Left colon (tissue), 2 donors: ENCODE measurements at places on chromosomes 5 and 9.

GRCh38 chr5:14228219-14228618 is 85.1 kb downstream of the TRIO start:
- DNase-seq, result no peak

- no peak for DNase-seq
Observed at GRCh38 chr9:2601785-2602378, 19.7 kb upstream of the VLDLR start.

GRCh38 chr5:15806613-15807012 is 306.6 kb downstream of the FBXL7 start:
- no peak for DNase-seq

DNA sequence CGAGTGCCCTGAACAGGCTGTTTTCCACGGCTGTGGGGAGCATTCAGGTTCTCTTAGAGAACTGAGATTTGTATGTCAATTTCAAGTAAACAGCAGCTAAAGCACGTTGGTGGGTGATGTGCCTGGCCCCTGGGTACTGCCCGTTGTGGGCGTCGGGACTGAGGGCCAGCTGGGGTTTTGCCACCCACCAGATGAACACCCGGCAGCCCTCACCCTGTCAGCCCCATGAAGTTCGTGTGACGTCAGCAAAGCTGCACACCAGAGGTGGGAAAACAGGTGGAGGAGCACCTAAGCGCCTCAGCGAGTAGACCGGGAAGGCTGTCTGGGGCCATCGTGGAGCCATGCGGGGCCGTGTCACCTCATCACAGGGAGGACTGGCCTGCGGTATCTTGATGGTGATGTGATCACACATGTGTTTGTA is 9.2 kb downstream of the CEP72 start:
- no peak for DNase-seq

DNA sequence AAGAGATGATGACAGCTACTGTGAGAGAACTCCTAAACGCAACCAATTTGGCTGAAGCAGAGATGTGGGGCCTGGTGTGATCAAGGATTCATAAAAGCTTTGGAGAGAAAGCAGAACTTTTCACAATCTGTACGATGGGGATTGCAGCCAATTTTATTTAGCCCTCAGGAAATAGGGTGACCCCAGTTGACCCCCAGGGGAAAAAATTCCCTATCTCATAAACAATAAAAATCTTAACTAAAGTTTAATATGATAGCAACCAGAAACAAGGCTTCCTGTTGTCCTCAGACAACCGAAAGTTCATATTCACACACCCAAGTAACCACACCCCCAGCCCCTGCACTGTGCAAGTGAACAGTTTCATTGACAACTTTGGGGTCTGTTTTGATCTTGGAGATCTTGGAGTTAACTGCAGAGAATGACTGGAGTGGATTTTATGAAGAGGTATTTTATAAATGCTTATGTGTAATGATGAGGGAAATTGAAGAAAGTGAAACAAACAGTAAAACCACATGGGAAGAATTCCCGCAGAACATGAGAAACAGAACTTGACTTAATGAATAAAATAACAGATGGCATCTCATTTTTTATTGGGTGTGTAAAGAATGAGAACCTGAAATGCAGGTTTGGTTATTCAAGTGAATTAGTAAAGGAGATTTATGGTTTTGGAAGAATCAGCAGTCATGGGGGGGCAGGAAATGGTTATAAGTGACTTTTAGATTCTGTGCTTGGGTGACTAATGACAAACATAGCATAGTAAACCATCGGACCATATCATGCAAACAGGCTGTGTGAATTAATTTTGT is 94.5 kb downstream of the PDE4D start:
- peak; percentile 35 for DNase-seq

- no peak for DNase-seq
Observed at GRCh38 chr9:90517103-90517502, 125.5 kb downstream of the DIRAS2 start.

- DNase-seq, result peak; percentile 72
Observed at GRCh38 chr5:139660923-139661814, 13.0 kb downstream of the CXXC5 start.

DNA sequence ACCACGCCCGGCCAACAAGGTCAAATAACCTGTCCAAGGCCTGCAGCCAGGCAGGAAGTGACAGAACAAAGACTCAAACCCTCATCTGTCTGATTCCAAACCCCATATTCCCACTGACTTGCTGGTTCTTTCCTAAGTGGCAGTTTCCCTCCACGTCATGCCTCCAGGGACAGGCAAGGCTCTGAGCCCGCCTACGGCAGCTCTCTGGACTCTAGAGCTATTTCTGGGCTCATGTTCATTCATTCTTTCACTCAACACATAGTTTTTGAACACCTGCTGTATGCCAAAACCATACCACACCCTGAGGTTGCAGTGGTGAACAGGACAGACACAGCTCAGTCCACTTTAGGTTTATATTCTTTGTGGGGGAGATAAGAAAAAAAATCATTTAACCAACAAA is 5.2 kb upstream of the FBP1 start:
- DNase-seq, result no peak

DNA sequence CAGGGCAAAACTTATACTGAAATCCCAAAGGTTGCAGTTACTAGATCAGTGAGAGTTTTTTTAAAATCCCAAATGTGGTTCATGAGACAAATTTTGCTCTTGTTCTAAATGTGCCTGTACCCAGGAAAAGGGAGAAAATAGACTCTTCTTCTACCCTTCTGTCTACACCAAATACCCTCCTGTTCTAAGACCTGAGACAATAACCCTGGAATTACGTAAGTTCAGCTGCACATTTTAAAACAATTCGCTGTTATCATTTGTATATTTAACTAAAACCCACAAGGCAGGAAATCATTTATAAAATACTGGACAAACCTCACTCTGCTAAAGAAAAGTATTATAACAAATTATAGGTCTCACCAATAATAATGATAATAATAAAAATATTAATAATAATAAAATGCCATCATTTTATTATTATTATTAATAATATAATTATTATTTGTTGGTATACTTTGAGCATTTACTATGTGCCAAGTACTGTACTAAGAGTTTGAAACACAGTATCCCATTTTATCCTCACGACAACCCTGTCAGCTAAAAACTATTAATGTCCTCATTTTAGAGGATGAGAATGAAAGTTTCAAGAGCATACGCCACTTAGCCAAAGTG is 49.8 kb upstream of the AFAP1L1 start:
- DNase-seq, result no peak

GRCh38 chr5:144142139-144142823 is 28.2 kb downstream of the YIPF5 start:
- no peak for DNase-seq

DNA sequence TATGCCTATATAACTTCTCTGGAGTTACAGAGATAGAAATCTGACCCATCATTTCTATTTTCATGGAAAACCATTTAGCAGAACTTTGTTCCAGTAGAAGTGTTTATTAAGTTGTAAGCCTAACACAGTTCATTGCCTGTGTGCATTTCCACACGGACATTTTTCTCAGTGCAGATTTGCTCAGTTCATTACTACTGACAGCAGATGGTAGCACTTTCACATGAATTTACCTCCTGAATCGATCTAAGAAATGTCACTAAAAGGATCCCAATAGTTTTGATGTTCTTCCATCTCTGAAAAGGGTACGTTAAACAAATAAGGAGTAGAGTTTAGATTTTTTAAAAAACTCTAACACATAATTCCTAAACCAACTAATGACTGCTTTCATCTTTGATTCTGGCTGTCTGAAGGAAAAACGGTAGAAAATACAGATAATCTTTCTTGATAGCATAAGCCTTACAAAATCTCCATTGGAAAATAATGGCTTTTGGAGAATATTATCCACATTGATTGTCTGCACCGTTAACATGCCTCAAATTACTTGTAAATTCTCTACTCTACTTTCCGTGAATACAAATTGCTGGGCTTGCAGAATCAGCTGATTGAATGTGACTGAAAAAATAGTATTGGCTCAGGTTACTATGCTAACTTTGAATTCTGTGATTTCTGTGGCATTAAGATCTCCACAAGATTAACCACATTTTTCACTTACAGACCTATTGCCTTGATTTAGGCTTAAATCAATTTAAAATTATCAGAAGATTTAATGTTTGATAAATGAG is 33.1 kb downstream of the RPS23 start:
- DNase-seq, result no peak

DNA sequence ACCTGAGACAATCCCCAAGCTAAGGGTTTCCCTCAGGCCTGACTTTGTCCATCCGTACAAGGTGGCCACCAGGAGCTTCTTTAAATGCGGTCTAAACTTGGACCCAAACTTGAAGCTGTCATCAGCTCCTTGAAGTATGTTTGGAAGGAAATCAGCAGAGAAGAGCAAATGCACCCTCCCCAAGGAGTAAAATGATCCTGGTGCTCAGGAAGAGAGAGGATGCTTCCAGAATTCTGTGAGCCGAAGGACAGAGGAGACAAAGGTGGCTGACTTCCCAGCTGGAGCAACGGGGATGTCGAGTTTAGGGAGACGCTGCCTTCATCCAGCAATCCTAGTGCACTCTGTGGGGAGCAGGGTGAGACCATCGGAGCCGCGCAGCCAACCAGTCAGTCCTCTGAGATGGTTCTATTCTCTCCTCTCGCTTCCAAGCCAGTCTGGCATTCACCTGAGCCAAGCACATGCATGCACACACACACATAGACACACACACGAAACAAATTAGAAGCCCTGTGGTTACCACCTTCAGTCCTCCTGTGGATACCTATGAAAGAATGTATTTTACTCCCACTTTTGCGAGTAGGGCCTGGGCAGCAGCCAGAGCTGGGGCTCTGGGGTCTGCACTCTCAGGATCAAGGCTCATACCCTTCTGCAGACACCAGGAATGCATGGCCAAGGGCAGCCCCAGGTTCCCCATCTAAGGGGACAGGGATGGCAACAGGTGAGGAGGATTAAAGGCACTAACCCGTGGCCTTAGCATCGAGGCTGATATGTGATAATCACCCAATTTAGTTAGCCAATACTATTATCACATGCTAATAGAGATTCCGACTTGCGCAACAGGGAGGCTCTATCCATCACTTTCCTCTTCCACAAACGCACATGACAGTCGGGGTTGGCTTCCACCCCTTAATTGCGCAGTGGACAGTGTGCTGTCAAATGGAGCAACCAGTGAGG is 75.8 kb downstream of the GTF3C4 start:
- no peak for DNase-seq

GRCh38 chr9:4225291-4226028 is 74.4 kb downstream of the GLIS3 start:
- DNase-seq, result no peak

- DNase-seq, result no peak
Observed at GRCh38 chr5:102107865-102108264, 188.2 kb downstream of the SLCO4C1 start.

GRCh38 chr9:114220061-114220541 is 64.8 kb downstream of the COL27A1 start:
- DNase-seq, result peak; percentile 8

DNA sequence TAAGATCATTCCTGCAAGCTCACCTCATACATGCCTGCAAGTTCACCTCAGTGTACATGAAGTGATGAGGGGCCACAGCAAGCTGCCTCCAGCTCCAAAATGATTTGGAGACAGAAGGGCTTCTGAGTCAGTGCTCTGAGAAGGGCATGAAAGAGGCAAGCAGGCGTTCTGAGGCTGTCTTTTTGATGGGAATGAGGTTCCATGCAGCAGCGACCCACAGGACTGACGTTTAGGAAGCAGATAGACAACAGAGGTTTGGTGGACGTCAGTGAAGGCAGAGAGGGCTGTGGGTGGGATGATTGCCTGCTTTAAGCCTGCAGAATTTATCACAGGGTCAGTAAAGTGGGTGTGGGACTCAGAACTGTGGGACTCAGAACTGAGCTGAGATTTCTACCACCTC is 8.9 kb upstream of the SMIM32 start:
- DNase-seq, result no peak

DNA sequence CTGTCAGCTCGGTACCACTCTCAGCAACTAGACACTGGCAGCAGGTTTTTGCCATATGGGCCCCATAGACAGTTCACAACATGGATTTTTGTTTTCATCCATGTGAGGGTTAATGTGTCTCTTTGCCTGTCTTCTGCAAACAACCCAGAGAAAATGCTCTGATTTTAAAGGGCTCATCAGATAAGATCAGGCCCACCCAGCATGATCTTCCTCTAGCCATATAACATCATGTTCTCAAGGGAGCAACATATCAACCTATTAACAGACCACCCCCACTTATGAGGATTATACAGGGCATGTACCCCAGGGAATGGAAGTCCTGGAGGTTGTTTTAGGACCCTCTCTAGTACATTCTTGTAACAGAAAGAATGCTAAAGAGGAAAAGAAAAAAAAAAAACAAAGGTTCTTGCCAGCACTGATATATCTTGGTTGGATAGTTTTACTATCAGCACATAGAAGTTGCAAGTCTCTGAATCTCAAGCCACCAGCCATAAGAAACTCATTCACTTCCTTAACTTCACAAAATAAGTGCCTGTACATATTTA is 1015.1 kb downstream of the TLE4 start:
- DNase-seq, result no peak

DNA sequence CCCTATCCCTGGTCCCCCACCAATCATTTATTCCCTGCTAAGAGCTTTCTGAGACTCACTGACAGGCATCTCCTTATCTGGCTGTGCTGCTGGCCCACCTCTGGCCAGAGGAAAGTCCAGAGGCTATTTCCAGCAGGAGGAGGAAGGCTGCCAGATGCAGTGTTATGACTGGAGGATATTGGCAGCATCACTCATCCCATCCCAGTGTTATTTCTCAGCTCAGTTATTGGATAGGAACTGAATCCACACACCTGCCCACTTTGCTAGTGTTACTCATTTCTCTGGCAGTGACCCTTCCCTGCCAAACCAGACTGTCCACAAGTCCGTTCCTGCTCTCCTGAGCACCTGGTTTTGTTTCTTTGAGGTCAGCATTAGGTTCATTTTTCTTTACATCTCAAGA is 228.2 kb downstream of the GRIA1 start:
- DNase-seq, result no peak
